NCI-H187 treated with DMSO at 0.1 percent for 48 hours (cell line): ENCODE measurements at places on chromosomes 1 and 21.

DNA sequence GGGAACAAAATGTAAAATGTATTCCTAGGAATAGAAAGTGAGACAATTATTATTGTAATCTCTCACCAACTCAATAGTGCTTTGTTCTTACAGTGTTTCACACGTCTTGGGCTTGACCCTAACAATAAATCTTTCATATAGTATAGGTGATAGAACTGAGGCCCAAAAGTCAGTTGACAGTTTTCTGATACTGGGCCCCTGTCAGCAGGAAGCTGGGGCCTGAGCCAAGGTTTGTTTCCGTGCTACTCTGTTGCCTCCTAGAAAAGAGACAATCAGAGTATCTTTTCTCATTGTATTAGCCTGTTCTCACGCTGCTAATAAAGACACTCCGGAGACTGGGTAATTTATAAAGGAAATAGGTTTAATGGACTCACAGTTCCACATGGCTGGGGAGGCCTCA is 5.0 kb downstream of the RRP1B start:
- DNase-seq, result no peak

DNA sequence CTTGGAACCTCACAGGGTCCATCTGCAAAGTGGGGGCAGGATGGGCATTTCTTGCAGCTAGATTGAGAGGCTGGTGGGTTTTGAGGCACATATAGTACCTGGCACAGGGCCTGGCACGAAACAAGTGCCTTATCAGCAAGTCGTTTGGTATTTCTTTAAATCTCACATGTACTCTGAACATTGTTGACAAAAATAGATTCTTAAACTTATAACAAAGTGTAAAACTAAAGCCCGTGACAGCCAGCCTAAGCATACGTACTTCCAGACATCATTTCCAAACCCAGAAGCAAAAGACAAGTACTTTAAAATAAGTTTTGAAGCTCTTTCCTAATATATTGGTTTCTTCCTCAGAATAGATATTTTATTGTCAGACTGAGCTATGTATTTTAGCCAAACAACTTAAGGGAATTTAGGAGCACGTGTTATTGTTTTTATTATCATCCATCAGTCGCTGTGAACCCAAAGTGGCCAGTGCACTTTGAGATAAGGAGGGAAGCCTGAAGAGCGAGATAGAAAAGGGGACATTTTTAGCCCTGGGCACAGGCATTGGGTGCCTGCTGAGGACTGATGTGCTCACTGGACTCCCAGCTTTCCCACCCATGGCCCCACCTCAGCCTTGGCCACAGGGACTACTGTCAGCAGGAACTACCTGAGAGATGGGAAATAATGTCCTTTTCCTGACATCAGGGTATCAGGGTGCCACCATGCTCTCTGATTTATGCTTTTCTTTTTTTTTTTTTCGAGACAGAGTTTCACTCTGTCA is 3.0 kb downstream of the FBLIM1 start:
- no peak for DNase-seq

DNA sequence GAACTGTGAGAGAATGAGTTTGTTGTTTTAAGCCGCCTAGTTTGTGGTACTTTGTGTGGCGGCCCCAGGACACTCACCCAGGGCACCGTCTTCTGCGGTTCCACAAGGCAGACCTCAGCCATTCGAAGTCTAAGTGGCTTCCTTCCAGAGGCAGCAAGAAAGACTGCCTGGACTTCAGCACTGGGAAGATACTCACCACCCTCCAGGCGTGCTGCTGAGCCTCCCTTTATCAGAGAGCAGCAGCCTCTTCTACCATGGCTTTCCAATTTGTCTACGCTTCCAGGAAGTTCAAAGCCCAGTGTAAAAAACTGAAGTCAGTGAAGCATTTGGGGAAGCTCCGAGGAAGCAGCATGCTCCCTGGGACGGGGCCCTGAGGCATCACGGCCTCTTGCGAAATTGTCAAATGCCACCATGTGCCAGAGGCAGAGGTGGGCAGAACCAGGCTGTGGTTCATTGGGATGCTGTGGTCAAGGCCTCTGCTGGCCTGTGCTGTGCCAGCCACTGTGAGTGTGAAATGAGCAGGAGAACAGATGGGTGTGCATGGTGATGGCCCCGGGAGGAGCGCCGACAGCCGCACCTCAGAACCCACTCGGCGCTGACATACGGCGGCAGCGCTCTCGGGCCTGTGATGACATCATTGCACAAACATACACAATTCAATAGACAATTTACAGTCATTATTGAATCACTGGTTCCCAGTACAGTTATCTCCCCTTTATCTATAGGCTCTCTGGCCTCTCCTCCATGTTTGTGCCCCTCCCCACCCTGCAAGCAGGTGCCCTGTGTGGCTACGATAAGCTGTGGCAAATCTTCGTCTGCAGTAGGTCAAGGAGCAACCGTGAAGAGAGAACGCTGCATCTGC is 110.4 kb downstream of the PDE9A start:
- no peak for DNase-seq

DNA sequence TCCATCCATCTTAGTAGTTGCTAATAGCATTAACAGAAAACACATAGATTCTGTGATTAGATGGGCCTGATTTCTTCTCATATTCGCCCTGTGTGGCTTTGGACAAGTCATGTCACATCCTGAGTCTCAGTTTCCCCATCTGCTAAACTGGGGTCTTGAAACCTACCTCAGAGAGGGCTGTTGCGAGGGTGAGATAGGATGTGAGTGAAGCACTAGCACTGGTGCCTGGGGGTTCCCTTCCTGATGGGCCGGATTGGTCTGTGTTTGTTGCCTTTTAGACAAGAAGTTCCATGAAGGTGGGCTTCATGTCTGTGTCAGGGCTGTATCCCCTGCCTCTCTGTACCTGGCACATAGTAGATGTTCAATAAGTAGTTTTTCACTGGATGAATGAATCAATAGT is 3.5 kb upstream of the MAN1C1 start:
- DNase-seq, result no peak

- DNase-seq, result no peak
Observed at GRCh38 chr21:45323487-45324311, 36.0 kb upstream of the POFUT2 start.

GRCh38 chr1:41626616-41627375 is 142.3 kb upstream of the EDN2 start:
- DNase-seq, result no peak

GRCh38 chr1:34302798-34303197 is 126.1 kb downstream of the C1orf94 start:
- no peak for DNase-seq

GRCh38 chr1:147078606-147079399 is 93.5 kb downstream of the PRKAB2 start:
- no peak for DNase-seq

DNA sequence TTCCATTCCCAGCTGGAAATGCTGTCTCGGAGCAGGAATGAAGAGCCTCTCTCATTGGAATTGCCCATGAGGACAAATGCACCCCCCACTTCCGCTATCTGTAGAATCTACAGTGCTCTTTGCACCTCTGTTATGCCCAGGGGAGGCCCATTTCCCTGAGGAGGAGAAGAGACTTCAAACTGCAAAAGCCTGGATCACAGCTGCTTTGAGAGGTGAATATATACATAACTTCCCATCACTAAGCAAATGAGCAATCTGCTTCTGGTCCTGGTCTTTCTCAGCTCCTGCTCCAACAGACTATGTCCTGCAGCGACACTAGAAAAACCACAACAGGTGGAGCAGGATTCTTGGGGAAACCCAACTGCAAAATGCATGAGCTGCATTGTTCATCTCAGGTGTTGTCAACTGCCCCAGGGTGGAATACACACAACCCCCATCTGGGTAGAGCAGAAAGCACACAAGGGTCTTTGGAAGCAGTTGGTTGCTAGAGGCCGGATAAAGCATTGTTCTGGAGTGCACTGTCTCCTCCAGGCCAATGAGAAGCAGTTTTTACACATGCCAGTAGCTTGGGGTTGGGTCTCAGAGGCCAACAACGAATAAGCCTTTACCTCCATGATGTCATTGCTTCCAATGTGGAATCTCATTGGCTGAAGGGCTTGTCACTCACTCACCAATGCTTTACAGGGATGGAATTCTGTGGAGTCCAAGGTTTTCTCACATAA is 67.7 kb upstream of the RAB4A start:
- no peak for DNase-seq

GRCh38 chr1:232751393-232752140 is 53.6 kb upstream of the MAP10 start:
- no peak for DNase-seq

DNA sequence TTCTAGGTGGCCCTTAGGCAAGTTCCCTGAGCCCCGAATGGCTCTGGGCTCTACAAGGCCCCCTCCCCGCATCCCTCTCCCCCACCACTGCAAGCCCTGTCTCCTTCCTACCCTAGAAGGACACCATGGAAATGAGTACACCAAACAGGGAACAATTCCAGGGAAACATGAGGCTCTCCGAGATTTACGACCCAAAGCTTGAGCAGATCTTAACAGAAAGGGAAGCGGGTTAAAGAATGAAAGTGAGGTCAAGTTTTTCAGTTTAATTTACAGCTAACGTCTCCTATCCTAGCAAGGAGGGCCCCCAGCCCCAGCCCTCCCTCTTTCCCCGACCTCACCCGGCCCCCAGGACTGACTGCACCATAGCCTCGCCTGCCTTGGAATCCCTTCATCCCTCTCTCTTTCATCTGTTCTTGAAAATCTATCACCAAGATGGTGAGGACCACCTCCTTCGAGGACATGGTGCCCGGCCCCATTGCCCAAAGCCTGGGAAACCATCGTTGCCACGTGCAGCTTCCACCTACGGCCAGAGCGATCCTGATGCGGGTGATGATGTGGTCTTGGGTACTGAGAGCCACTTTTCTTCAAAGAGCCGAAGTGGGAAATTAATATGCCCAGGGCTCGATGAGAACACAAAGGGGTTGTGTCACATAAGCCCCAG is 30.5 kb downstream of the SIM2 start:
- no peak for DNase-seq

DNA sequence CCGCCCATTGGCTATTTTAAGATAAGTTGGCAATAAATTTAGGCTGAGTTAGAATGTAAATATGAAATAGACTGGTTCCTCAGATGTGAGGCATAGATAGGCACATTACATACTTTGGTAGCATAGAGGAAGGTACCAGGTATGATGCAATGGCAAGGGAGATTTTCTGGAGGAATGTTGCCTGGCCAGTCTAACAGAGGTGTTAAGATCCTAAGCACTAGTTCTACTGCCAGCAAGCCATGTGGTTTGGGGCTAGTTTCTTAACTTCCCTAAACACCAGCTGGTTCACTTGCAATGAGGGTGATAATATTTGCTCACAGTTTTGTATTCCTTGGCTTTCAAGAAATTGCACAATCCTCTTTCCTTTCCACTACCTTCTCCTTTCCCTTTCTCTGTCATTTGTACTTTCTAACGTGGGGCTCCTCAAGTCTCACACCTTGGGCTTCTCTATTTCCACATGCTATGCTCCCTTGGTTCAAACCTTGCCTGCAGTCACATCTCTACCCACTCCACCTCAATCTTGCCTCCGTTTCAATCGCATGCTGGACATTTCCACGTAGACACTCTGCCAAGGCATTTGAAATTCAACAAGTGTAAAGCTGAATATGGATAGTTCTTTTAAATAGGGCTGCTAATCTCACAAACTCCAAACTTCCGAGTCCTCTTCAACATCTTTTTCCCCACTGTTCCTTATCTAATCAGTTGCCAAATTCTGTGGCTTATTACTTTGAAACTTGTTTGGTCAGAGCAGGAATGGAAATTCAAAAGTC is 4.7 kb upstream of the CD55 start:
- DNase-seq, result no peak

- no peak for DNase-seq
Observed at GRCh38 chr21:31018232-31018631, 20.0 kb downstream of the KRTAP19-8 start.

GRCh38 chr1:89812992-89813391 is 7.8 kb upstream of the LRRC8D start:
- no peak for DNase-seq

DNA sequence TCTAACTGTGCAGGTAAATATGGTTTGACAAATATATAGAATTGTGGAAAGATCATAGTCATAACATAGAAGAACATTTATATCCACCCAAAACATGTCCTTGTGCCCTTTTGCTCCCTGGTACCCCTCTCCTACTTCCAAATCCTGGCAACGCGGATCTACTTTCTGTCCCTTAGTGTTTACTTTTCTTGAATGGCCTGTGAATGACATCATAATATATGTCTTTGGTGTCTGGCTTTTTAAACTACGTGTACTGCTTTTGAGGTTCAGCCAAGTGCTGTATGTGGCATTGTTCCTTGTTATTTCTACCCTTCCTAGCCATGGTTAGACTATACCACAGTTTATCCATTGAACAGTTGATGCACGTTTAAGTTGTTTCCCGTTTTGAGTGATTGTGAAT is 155.6 kb downstream of the SDCCAG8 start:
- DNase-seq, result no peak

- DNase-seq, result no peak
Observed at GRCh38 chr1:214476229-214476985, 75.0 kb downstream of the PTPN14 start.

GRCh38 chr1:207789792-207790787 is 38.2 kb downstream of the CD46 start:
- DNase-seq, result no peak

DNA sequence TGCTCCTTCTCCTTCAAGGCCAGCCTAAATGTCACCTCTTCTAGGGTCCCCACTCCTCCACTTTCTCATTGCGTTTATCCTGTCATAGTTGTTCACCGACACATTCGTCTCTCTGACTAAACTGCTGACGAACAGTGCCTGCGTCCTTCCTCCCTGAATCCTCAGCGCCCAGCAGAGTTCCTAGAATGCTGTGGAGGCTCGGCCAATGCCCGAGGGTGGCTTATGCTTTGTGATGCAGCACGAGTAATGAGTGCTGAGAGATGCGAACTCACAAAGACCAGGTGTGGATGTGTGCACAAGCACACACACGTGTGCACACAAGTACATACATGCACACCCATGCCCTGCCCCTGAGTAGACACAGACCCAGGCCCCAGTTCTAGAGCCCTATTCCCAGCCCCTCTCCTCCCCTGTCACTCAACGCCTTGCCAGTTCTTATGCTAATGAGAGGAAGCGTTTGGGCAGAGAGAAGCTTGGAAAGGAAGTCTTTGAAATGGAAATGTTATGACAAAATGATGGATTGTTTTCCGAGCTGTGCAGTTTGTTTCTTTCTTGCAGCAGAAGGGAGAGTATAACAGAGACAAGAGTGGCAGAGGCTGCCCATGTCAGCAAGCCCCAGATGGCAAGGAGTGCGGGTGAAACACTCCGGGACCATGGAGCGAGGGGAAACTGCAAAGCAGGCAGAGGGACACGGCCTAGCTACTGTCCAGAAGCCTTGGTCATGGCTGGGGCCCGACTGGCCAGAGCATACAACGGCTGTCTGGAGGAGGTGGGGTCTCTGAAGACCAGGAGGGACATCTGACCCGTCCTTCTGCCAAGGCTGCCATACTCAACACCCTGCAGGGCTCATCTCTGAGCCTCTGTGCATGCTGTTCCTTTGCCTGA is 24.2 kb downstream of the KCNA10 start:
- no peak for DNase-seq

- DNase-seq, result no peak
Observed at GRCh38 chr1:100463791-100464424, 74.0 kb upstream of the GPR88 start.

- no peak for DNase-seq
Observed at GRCh38 chr1:2926447-2927055, 94.7 kb upstream of the ACTRT2 start.
